Naive thymus-derived CD8-positive, alpha-beta T cell (primary cell): ENCODE measurements at places on chromosomes 11 and 22.

- no peak overlapping the region for H3K4me3 ChIP-seq
- H3K36me3 ChIP-seq: peaks cover 18% of the 10 kb centered on the region
- peaks cover 17% of the 10 kb centered on the region for H3K27me3 ChIP-seq
- no peak for DNase-seq
- no peak overlapping the region for H3K27ac ChIP-seq
- peaks cover 5% of the 10 kb centered on the region for H3K4me1 ChIP-seq
Observed at GRCh38 chr11:57491371-57492061, 24.0 kb downstream of the SLC43A1 start.

DNA sequence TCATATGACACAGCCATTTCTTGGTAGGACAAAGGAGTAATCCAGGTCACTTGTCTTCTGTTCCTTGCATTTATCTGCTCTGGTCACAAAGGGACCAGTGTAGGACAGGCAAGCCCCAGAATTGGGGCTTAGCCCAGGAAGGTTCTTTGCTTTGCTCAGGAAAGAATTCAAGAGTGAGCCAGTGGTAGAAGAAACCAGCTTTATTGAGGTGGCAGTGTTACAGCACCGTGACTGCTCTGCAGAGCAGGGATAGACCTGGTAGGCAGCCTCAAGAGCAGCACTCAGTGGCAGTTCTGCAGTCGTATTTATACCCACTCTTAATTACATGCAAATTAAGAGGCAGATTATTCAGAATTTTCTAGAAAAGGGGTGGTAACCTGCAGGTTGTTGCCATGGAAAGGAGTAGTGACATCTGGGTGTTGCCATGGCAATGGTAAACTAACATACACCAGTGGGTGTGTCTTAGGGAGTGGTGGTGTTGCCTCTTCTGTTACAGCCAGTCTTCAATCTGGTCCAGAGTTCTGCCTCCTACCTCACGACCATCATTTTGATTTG is 84.9 kb upstream of the RAB1B start:
- peak; percentile 44 for DNase-seq
- peaks cover 70% of the 10 kb centered on the region for H3K4me1 ChIP-seq
- H3K27ac ChIP-seq: peak overlapping the region; percentile 80
- H3K27me3 ChIP-seq: no peaks in the 10 kb centered on the region
- H3K36me3 ChIP-seq: peaks cover 12% of the 10 kb centered on the region

GRCh38 chr11:14916403-14916802 is 24.4 kb upstream of the CYP2R1 start:
- no peak for DNase-seq
- no peaks in the 10 kb centered on the region for H3K4me1 ChIP-seq
- peaks cover 28% of the 10 kb centered on the region for H3K36me3 ChIP-seq

GRCh38 chr11:102527684-102528083 is 2.9 kb downstream of the MMP7 start:
- H3K27ac ChIP-seq: no peak overlapping the region
- H3K4me3 ChIP-seq: no peak overlapping the region
- H3K36me3 ChIP-seq: no peaks in the 10 kb centered on the region
- DNase-seq: no peak
- H3K4me1 ChIP-seq: peaks cover 10% of the 10 kb centered on the region

DNA sequence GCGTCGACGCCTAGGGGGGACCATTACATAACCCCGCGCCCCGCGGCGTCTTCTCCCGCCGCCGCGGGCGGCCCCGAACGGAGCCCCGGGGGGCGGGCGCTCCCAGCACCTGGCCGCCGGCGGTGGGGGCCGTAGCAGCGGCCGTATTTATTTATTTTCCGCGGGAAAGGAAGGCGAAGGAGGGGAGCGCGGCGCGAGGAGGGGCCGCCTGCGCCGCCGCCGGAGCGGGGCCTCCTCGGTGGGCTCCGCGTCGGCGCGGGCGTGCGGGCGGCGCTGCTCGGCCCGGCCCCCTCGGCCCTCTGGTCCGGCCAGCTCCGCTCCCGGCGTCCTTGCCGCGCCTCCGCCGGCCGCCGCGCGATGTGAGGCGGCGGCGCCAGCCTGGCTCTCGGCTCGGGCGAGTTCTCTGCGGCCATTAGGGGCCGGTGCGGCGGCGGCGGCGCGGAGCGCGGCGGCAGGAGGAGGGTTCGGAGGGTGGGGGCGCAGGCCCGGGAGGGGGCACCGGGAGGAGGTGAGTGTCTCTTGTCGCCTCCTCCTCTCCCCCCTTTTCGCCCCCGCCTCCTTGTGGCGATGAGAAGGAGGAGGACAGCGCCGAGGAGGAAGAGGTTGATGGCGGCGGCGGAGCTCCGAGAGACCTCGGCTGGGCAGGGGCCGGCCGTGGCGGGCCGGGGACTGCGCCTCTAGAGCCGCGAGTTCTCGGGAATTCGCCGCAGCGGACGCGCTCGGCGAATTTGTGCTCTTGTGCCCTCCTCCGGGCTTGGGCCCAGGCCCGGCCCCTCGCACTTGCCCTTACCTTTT is at the start of gene EP300:
Gene EP300 (plus strand): TSS at position 570 of the 795 bp plus-strand sequence. CDS start 413 bp downstream, outside the sequence.
- H3K27ac ChIP-seq: peak within 1 kb of the TSS; percentile 99
- no peaks in the 10 kb centered on the region for H3K36me3 ChIP-seq
- DNase-seq: peak; percentile 84
